C1 segment of cervical spinal cord (tissue), 14 donors: ENCODE measurements at places on chromosomes 12 and 14.

DNA sequence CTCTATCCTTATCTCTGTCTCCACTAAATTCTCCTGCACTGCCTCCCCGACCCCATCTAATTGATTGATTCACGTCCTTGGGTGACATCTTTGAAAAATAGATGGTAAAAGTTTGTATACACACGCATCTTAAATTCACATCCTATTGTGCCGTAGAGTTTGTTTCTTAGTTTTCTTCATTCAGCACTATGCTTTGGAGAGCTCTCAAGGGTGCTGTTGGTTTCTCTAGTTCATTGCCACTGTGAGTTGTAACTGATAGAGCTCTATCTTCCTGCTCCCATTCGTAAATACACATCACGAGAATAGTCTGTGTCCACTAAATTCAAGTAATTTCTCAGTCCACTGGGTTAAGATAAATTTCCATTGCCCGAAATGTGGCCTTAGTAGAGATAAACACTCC lies 1537.4 kb downstream of the AACS start:
- no peak for DNase-seq

DNA sequence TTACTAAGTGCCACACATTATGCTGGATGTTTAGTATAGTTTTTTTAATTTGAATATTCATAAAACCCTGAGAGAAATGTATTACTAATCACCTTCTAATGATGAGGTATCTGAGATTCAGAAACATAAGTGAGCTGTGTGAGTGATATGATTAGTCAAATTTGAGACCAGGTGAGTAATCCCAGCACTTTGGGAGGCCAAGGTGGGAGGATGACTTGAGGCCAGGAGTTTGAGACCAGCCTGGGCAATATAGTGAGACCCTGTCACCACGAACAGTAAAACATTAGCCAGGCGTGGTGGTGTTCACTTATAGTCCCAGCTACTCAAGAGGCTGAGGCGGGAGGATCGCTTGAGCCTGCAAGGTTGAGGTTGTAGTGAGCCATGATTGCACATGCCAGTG lies 438.4 kb downstream of the RAD51B start:
- DNase-seq = no peak

DNA sequence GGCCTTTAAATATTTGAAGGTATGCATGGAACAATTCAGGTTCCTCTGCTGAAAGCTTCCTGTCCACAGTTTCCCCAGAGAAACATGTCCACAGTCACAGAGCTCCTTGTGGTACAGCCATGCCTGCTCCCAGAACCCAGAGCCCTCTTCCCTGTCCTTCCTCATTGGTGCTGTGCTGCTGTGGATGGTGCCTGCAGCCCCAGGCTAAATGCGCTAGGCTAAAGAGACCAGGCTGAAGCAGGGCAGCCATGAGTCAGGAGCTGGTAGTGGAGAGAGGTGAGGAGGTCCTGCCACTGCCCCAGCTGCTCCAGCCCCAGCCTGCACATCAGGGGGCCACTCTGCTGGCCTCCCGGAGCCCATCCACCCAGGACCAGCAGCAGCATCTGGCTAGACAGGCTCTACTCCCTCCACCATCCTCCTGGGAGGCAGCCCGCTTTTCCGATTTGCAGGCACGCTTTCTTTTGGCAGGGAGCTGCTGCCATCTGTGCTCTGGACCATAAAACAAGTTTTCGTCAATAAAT lies 65.4 kb upstream of the DDX11 start:
- no peak for DNase-seq

- DNase-seq = no peak
These were observed 19.8 kb upstream of the AQP2 start for GRCh38 chr12:49930515-49931288.

DNA sequence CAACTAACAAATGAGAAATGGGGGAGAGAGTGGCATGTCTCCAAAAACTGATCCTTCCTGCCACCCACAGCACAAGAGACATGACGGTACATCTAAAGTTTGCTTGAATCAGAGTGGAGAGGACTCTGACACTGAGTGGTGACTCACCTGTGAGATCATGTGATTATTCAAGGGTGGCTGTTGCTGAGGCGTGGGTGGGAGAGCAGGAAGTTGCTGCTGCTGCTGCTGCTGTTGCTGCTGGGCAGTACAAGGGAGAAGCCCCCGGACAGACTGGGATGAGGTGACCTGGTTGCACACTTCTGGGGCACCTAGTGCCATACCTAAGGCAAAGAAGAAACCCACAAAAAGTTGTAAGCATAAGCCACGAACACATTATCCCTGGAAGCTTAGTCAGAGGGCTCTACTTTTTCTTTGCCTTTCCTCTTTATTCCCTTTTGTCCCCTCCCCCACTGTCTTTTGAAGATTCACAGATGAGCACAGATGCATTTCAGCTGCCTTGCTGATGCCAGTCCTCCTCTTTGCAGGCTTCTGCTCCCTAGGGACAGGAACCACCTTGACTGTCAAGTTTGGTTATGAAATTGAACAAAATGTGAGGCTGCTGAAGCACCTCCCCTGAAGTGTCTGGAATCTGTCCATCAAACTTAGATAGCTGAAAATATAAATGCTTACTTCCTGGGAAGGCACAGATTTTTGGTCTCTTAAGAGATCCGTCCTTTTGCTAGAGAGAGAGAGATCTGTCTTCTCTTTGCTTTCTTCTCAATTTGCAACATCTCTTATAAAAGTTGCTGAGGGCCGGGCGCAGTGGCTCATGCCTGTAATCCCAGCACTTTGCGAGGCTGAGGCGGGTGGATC lies 29.4 kb upstream of the STAC3 start:
- no peak for DNase-seq

GRCh38 chr12:64951944-64952343 lies 127.5 kb downstream of the TBC1D30 start:
- no peak for DNase-seq

DNA sequence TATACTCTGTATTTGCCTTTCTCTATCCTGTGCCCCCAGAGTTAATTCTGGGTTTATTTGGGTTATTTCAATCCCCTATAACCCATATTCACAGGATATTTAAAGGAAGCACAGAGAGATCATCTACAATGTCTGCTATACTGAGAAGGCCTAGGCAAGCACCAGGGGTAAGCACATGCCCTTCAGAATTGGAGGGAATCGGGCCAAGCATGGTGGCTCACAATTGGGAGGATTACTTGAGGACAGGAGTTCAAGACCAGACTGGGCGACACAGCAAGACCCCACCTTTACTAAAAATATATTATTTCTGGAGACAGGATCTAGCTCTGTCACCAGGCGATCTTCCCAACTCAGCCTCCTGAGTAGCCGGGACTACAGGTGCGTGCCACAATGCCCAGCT lies 11.3 kb downstream of the FOXN3 start:
- no peak for DNase-seq

- DNase-seq = no peak
These were observed 6.0 kb downstream of the EML5 start for GRCh38 chr14:88786715-88787114.

- DNase-seq = no peak
These were observed 62.8 kb downstream of the OTOGL start for GRCh38 chr12:80162177-80162576.

- no peak for DNase-seq
These were observed 188.6 kb downstream of the EGLN3 start for GRCh38 chr14:33762161-33762851.

- DNase-seq = no peak
These were observed 50.7 kb downstream of the TBC1D30 start for GRCh38 chr12:64875186-64875585.

DNA sequence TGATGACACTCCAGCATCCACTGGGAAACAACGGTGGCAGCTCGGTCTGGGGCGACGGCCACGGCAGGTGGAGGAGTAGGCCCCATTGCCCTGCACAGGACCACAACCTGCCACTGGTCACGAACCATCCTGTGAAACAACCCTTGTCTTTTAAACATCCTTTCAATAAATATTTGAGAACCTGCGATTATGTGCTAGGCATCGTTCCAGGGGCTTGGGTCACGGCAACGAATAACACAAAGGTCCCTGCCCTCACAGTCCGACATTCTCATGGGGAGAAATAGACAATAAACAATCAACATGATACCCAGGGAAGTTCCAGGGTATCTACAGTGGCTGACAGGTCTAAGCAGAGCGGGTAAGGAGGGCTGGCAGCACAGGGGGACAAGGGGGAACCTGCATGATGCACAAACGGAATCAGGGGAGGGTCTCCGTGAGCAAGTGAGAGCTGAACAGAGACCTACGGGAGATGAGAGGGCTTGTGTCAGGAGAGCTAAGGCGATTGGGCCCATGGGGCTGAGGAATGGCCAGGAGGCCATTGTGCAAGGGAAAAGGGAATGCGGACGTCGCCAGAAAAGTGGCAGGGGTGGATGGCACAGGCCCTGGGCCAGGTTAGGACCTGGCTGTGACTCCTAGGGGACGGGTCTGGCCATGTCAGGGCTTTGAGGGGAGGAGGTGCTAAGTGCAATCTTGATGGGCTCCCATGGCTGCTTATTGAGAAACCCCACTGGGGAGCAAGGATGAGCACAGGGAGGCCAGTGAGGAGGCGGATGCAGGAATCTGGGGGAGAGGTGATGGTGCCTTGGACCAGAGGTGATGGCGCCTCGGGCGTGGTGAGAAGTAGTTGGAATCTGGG lies 9.7 kb downstream of the SCARB1 start:
- DNase-seq = no peak

DNA sequence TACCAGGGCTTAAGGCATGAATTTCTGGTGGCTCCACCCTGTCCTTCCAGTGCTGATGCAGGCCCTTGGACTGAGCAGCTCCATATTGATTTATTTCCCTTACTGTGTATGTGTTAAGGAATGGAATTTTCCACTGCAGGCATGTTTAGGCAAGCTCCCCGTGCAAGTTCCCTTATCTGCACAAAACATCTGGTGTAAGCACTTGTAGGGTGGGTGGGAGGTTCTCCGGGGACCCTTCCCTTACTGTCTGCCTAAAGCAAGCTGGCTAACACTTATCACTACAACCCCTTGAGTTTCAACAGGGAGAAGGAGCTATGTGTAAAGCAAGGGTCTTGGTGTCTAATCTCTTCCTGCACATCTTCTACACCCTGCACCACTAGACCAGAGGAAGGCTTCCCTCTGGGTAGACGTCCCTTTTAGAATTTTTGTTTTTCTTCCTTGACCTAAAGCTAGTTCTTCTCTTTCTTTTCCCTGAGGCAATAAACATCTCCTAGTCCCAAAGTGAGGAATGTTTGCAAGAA lies 22.0 kb upstream of the DRAM1 start:
- no peak for DNase-seq

DNA sequence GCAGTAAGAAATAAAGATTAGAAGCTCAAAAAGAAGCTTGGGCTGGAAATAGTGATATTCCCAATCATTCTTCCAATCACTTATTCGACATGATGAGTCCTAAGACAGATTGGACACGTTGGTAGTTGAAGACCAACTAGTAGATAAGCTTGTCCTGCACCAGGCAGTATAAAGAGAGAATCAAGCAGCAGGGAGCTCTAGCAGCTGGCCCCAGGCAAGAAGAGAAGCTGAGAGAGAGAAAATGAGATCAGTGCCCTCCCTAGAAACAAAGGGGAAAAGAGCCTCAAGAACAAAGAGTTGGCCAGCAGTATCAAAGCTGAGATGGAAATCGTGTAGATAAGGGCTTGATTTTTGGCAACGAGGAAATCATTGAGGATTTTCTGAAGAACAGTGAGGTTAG lies 20.6 kb downstream of the RASSF8 start:
- no peak for DNase-seq

GRCh38 chr12:125503128-125503527 lies 437.9 kb downstream of the AACS start:
- DNase-seq = no peak

GRCh38 chr12:92945659-92946220 lies 16.6 kb upstream of the EEA1 start:
- DNase-seq = no peak

DNA sequence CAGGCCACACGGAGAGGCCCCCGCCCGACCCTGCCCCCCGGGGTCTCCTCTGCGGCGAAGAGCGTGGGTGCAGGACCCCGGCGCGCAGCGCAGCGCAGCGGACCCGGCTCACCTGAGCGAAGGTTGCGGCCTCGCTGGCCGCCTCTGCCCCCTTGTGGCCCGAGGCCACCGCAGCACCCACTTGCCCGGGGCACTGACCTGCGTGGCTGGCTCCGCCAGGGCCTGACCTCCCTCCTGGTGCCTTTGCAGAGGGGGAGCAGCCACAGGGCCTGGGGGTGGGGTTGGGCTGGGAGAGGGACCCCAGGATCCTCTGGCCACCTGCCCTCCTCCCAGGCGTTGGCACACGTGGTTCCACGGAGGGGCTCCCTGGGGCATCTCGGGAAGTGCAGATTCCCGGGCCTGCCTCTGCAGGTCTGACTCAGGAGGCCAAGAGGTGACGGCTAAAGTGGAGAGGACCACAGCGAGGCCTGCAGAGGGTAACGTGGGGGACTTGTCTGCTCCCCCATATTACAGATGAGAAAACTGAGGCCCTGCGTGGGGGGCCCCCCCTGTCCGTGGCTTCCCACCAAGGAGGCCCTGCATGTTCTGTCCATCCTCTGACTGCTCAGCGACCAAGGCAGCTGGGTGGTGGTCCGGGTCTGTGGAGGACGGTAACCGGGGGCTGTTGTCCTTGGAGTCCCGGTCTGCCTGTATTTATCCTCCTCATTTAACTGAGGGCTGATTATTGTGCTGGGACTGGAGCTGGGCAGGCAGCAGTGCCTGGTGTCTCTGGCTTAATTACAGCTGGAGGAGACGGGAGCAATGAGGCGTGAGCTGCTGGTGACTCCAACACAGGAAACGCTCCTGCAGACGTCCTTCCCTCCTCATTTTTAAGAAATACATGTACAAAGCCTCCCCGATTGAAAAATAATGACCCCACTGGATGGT lies 67.9 kb upstream of the BEGAIN start:
- no peak for DNase-seq

- DNase-seq = no peak
These were observed 1.4 kb downstream of the CALCOCO1 start for GRCh38 chr12:53725824-53726223.

- no peak for DNase-seq
These were observed 465.9 kb downstream of the BCAT1 start for GRCh38 chr12:24482882-24483604.

- no peak for DNase-seq
These were observed 4.7 kb downstream of the SRGAP1 start for GRCh38 chr12:63849106-63849620.

DNA sequence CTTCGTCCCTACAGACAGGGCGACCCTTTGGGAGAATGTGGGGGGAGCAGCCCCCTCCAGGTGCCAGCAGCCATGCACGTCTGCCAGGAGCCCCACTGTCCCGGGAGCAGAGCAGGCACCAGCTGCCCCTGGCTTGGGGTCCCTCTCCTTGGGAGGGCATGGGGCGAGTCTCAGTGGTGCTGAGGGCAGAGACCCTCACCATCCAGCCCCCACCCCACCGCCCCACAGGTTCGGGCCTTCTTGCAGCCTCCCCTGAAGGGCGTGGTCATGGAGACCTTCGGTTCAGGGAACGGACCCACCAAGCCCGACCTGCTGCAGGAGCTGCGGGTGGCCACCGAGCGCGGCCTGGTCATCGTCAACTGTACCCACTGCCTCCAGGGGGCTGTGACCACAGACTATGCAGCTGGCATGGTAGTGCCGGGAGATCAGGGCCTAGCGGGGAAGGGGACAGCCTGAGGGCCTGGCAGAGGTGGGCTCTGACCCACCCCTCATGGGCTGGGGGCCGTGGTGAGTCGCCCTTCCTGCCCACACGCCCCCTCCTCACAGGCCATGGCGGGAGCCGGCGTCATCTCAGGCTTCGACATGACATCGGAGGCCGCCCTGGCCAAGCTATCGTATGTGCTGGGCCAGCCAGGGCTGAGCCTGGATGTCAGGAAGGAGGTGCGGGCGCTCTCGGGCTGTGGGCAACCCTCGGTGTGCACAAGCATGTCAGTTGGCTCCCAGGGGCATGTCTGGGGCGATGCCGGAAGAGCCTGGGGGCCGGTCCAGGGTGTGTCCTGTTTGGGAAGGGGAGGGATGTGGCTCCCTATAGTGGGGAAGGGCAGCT lies 18.8 kb downstream of the ASPG start:
- DNase-seq = no peak

GRCh38 chr14:69551511-69551910 lies 23.2 kb downstream of the CCDC177 start:
- no peak for DNase-seq
